ENCODE measurements at places on chromosomes 7 and 10. TPM values are rescaled to one million over a fixed set of nuclear protein-coding genes. Genes with fewer than 3 reads are reported as not detected.

Gene IGF2BP3
- 67.4 TPM for total RNA-seq

Gene HOXA5
- 71.5 TPM for total RNA-seq

DNA sequence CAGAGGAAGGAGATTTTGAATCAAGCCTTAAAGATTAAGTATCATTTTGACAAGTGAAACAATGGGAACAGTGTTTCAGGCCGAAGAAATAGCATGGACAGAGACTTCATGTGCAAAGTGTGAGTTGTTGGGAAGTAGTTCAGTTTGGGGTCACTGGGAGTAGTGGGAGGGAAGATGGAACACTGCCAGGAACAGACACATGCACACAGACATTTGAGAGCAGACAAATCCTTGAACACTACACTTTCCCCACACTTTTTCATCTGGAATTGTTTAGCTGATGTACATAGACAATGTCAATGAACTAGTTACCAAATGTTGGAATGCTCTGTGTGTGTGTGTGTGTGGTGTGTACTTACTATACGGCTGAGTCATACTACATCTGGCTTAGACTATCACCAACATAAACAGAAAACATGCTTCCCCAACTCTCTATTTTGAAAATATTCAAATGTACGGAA lies 52.4 kb upstream of the LRRC17 start:
- no peak for DNase-seq

- DNase-seq = no peak
These were observed 268.5 kb downstream of the ADARB2 start for GRCh38 chr10:1468811-1469210.

Gene LMOD2
- not detected for total RNA-seq

Gene SCIN
- 2.4 TPM for total RNA-seq

Gene LRRC17
- total RNA-seq = 6.2 TPM

DNA sequence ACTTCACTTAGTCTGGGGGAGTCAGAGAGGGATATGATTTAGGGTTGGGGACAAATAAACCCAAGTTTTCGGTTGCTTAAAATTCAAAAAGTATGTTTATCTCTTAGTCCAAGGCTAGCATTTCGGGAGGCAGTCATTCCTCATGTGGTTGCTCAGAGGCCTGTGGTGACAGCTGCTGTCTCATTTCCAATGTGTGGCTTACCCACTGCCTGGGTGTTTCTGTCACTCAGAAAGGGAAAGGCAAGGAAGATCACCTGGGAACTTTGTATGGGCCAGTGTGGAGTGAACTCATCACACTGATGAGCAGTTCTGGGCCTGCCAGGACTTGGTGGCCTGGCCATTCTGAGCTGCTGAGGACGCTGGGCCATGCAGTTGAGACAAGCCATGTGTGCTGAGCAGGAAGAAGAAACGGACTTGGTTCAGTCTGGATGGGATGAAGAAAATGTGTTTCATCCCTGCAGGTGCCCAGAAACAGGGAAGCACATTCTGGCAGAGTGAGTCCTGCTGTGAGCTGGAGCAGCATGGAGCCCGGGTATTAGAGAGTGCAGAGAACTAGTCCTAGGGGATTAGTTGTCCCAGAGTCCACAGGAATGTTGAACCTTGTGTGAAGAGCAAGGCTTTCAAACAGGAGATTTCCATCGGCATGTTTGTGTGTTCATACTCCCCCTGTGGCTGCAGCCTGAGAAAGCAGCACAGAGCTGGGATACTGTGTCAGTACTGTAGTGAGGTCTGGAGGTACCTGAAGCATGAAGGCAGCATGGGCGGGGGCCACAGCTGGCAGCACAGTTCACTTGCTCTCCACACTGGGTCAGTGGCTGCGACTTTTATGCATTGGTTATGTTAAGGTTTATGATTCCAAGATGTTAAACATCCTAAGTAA lies 211.1 kb upstream of the IGFBP3 start:
- no peak for DNase-seq

DNA sequence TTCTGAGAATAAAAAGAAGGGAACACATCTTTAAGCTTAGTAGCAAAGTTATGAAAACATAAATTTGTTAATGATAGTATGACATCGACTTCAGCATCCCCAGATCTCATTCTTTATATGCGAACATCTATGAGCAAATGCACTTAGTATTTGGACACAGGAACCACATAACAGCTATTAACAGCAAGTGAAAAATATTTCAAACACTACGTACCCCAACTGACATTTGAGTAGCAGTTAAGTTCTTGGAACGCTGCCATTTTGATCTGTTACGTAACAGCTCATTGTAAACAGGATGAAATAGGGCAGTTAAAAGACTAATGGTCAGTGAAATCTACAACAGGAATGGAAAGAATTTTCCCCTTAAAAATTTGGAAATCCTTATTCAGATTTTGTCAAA lies 428.9 kb downstream of the TNS3 start:
- peak; percentile 37 for DNase-seq

Gene C10orf105
- not detected for total RNA-seq

Gene UNCX
- total RNA-seq = not detected

Gene SPDYE5
- not detected for total RNA-seq

DNA sequence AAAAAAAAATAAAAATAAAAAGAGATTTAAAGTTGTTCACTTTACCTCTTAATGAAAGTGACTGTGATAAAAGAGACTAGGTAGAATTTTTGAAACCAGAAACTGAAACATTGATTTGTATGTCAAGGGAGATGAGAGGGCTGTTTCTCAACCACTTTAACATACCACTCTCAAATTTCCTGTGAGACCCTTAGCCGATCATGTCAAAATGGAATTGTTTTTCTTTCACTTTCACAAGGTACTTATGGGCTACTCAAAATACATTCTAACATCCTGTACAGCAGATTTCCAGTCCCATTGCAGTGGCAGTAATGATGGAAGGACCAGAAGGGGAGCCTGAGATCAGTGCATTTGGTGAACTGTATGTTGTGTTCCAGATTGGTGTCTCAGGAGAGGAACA lies 261.2 kb downstream of the PPP1R3A start:
- DNase-seq = no peak

GRCh38 chr7:151717415-151717814 lies 159.5 kb downstream of the PRKAG2 start:
- no peak for DNase-seq

GRCh38 chr7:7707806-7708205 lies 10.6 kb downstream of the RPA3 start:
- DNase-seq = no peak

Gene PON3
- 1.2 TPM for total RNA-seq

DNA sequence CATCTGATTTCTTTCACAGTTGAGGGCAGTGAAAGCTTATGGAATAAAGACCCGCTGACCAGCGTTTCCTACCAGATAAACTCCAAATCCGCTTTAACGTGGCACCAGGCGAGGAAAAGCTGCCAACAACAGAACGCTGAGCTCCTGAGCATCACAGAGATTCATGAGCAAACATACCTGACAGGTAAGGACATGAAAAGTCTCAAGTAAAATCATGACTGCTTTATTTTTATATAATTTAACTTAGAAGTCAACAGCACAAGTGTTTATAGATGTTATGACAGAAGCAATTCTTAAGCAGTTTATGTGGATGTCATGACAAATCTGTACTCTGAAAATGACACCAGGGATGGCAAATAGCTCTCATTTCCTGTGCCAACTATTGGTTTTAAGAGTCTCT lies 24.5 kb downstream of the MRC1 start:
- DNase-seq = no peak

GRCh38 chr7:139500770-139501138 lies 17.3 kb upstream of the KLRG2 start:
- DNase-seq = no peak
